ENCODE measurements at places on chromosomes 7 and 10.

DNA sequence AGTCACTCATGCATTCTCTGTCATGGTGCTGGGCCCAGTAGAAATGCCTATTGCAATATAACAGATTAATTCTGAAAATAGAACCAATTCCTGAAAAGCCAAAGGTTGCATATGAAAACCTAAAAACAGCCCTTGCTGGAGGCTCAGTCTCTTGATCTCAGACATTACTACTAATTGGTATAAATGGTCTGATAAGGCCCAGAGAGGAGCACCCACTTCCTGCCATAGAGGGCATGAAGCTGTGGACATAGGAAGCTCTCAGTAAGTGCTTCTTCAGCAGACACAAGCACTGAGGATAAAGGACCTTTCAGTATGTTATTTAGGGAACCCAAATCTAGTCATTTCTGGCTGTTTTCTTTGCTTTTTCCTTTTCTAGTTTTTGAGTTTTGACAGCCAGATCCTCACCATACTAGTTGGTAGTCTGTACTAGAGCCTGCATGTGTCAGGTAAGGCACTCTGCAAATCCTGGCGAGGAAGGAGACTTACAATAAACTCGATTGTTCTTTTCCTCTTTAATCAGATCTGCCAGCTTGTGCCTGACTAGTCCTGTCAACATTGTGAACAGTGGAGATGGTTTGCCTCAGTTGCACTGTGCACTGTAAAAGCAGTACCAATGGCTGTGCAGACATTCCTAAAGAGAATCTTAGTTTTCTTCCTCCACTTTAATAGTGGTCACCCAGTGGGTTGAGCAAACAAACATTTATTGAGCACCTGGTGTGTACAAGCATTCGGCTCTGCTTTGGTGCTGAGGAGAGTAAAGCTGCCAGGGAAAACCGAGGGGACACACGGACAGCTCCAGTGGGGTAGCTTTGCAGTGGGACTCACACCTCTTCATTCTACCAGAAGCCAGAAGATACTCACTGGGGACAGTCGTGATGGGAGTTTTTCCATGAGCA, 140.9 kb downstream of the CHN2 start:
- H3K27me3 ChIP-seq: peaks cover 2% of the 10 kb centered on the region
- no peak overlapping the region for H3K4me3 ChIP-seq
- H3K36me3 ChIP-seq: no peaks in the 10 kb centered on the region
- peaks cover 20% of the 10 kb centered on the region for H3K4me1 ChIP-seq
- no peak overlapping the region for H3K27ac ChIP-seq

DNA sequence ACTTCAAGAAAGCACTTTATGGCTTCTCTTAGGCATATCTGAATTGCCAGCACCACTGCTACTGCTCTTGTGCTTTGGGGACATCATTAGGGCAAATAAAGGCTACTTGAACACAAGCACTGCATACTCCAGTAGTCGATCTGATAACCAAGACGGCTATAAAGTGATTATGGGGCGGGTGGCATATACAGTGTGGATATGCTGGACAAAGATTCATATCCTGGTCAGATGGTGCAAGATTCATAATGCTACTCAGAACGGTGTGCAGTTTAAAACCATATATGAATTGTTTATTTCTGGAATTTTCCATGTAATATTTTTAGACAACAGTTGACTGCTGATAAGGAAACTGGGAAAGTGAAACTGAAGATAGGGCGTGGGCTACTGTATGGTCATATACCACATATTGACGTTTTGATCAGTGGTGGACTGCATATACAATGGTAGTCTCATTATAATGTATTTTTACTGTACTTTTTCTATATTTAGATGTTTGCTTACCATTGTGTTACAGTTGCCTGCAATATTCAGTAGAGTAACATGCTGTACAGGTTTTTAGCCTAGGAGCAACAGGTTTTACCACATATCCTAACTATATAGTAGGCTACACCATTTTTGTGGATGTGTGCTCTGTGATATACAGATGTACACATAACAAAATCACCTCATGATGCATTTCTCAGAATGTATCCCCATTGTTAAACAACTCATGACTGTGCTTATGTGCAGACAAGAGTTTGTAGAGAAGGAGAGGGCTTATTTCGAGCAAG, 15.2 kb downstream of the ANLN start:
- DNase-seq: no peak
- H3K27ac ChIP-seq: no peak overlapping the region
- H3K27me3 ChIP-seq: no peaks in the 10 kb centered on the region
- no peak overlapping the region for H3K4me3 ChIP-seq
- peaks cover 16% of the 10 kb centered on the region for H3K4me1 ChIP-seq

DNA sequence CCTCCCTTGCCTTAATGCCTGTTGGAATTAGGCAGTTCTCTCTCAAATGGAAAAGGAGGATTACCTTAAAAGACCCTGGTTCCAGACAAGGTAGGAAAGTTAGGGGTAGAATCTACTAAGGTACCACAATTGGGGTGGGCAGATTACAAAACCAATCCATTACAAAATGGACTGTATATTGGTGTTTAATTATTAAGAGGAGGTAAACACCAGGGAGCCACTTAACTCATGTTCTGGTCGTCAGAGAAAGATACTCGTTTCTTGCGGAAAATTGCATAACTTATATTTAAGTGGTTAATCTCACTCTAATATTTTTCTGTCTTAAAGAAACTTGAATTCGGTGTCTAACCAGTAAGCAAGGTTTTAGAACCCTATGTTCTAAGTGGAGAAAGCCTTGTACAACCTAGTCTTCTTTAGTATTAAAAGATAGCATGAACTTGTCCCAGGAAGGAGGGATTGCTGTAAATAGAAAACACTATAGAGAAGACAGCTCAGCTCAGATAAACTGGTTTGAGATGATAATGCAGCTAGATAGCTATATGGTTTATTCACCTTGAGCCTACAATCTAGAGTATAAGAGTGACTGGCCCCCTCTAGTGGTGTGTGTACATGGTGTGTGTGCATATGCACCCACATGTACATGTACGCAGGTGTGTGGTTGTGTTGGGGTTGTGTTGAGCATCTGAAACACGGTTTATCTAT, 58.0 kb upstream of the STRIP2 start:
- H3K27me3 ChIP-seq: no peaks in the 10 kb centered on the region
- H3K27ac ChIP-seq: no peak overlapping the region
- no peak overlapping the region for H3K4me3 ChIP-seq
- H3K4me1 ChIP-seq: peaks cover 9% of the 10 kb centered on the region
- no peak for DNase-seq
- no peaks in the 10 kb centered on the region for H3K36me3 ChIP-seq

- no peaks in the 10 kb centered on the region for H3K4me1 ChIP-seq
- no peaks in the 10 kb centered on the region for H3K36me3 ChIP-seq
- no peak for DNase-seq
- no peak overlapping the region for H3K4me3 ChIP-seq
- H3K27me3 ChIP-seq: no peaks in the 10 kb centered on the region
Measured at GRCh38 chr7:157974678-157975230, 612.9 kb downstream of the PTPRN2 start.

DNA sequence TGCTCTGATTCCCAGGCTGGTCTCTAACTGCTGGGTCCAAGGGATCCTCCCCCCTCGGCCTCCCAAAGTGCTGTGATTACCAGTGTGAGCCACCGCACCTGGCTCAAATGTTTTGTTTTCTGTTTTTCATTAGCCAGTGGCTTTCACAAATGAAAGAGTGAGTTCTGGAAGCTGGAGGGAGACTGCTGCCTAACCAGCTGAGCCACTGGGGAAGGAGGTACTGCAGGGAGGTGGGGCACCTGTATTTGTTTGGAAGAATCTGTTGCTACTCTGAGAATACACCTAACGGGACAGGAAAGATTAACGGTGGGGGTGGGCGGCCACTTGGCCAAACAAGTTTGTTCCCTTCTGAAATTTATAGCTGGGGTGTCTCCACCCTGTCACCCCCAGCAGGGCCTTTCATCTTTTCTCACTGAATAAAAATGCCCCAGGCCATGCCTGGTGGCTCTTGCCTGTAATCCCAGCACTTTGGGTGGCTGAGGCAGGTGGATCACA, 4.7 kb downstream of the STOX1 start:
- H3K4me1 ChIP-seq: peaks cover 5% of the 10 kb centered on the region
- DNase-seq: no peak
- H3K4me3 ChIP-seq: no peak overlapping the region
- H3K27ac ChIP-seq: no peak overlapping the region

DNA sequence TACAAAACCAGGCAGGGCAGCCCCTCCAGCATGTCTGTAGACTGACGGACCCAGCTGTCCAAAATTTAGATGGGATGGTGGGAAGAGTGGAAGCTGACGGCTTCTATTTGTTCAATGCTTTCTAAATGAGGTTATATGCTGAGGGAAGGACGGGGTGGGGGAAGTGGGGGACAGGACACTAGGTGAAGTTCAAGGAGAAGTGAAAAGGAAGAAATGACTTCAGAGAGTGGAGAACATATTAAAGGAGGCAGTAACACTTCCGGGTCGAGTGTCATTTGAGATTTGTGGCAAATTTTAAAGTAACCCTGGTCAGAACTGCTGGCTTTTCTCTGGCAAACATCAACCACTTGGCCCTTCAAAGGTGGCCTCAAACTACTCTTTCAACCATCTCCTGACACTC, 9.4 kb downstream of the PIP4K2A start:
- peak overlapping the region; percentile 66 for H3K27ac ChIP-seq
- H3K36me3 ChIP-seq: peaks cover 59% of the 10 kb centered on the region
- peak overlapping the region; percentile 4 for H3K4me3 ChIP-seq

DNA sequence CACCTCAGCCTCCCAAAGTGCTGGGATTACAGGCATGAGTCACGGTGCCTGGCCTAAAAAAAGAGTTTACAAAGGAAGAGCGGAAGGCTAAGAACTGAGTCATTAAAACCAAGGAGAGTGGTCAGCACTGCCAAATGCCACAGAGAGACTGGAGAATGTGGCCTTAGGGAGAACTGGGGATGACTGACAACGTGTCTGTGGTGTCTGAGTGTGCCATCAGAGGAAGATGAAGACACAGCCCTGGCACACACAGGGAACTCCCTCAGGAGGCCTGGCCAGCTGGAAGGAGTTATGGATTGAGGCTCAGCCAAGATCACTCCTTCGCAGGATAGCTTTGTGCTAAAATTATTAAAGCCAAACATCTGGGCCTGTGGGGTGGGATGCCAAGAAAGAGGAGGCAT, 3.9 kb upstream of the INA start:
- H3K4me3 ChIP-seq: no peak overlapping the region
- no peak for DNase-seq
- no peaks in the 10 kb centered on the region for H3K4me1 ChIP-seq
- no peaks in the 10 kb centered on the region for H3K36me3 ChIP-seq
- no peak overlapping the region for H3K27ac ChIP-seq

- no peak overlapping the region for H3K27ac ChIP-seq
- H3K4me3 ChIP-seq: no peak overlapping the region
- H3K27me3 ChIP-seq: peaks cover 16% of the 10 kb centered on the region
- no peak for DNase-seq
- H3K4me1 ChIP-seq: peaks cover 33% of the 10 kb centered on the region
- peaks cover 9% of the 10 kb centered on the region for H3K36me3 ChIP-seq
Measured at GRCh38 chr10:89159761-89160160, 47.4 kb downstream of the CH25H start.
